ENCODE measurements at places on chromosomes 12 and 14.

- no peak for DNase-seq
Measured at GRCh38 chr12:64016521-64016920, 172.0 kb downstream of the SRGAP1 start.

GRCh38 chr14:102937331-102938175, 15.1 kb downstream of the AMN start:
- no peak for DNase-seq

GRCh38 chr12:88339254-88339949, 197.3 kb downstream of the TMTC3 start:
- DNase-seq: peak; percentile 86

DNA sequence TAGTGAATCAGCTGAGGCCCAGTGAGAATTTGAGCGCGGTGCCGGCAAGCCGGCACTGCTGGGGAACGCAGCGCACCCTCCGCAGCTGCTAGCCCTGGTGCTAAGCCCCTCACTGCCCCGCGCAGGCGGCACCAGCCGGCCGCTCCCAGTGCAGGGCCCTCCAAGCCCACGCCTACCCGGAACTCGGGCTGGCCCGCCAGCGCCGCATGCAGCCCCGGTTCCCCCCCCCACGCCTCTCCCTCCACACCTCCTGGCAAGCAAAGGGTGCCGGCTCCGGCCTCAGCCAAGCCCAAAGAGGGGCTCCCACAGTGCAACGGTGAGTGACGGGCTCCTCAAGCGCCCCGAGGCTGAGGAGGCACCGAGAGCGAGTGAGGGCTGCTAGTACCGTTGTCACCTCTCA, 54.5 kb upstream of the VASH1 start:
- DNase-seq: no peak

GRCh38 chr12:70948976-70949336, 28.4 kb upstream of the PTPRR start:
- DNase-seq: no peak

DNA sequence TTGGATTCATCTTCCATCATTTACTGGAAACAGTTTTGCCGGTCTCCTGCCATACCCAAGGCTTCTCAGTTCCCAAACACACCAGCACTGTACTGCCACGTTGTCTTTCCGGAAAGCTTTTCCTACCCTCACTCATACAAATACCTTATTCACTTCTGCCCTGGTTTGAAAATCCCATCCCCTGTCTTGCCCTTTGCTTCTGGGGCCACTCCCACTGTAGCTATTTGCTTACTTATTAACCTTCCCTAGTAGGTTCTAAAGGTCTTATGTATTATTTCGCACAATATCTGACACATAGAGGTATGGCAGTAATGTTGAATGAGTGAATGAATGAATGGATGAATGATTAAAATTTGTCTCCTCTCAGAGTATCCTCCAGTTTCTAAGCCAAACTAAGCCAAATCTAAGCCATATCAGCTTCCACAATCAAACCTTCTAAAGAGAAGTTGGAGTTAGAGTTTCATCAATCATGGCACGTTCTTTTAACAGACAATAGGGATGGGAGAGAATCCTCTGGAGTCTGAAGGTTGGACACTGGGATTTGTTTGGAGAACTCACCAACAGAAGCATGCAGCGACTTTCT, 18.6 kb downstream of the TSPAN8 start:
- no peak for DNase-seq

DNA sequence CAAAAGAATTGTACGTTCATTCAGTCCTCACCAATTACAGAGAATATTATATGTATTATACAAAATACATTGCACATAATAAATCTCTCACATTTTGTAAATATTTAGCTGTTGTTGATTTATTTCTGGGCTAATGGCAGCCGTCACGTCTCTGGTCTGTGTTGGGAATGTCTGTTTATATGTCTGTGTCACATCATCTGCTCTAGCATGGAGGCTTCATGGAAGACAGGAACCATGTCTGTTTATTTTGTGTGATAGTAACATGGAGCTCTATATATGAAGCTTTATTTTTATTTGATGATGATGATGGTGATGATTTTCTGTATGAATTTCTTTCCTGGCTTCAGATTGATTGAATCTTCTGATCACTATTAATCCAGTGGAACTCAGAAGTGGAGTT, 138.4 kb downstream of the RAD51B start:
- DNase-seq: no peak

DNA sequence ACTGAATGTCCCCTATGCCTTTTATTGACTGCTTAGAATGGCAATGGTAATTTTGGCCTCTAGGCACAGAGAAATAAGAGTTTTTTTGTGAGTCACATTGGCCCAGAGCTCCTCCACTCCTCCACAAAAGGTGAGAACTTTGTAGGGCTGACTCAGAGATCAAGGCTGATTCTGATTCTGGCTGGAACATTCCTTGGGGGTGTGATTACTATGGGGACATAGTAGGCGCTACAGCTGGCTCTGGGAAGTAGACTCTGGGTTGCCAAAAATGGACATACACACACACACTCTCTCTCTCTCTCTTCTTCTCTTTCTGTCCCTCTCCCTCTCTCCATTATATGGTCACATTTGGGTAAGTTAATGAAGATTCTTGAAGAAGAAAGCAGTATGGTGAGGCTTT, 174.6 kb upstream of the DDHD1 start:
- peak; percentile 65 for DNase-seq

- no peak for DNase-seq
Measured at GRCh38 chr14:35632271-35632670, 98.3 kb downstream of the INSM2 start.

GRCh38 chr14:57478050-57478449, 15.6 kb downstream of the CCDC198 start:
- DNase-seq: no peak

DNA sequence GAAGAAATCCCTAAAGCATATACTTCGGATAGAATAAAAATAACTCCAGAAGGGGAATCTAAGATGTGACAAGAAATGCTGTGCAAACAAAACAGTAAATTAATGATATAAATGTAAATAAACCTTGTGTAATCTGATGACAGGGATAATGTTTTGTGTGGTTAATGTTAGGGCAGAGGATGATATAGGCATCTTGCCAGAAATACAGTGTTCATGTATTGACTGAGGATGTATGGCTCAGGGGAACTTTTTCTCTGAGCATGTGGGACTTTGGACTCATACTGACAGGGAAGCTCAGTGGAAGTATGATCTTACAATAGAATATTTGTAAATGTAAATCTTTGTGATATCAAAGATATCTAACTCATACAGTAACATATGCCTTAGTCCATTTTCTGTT, 420.2 kb downstream of the TMTC2 start:
- no peak for DNase-seq

- peak; percentile 39 for DNase-seq
Measured at GRCh38 chr12:18576648-18577047, 161.2 kb downstream of the PLCZ1 start.

GRCh38 chr12:87163122-87163521, 866.1 kb downstream of the C12orf50 start:
- DNase-seq: no peak

DNA sequence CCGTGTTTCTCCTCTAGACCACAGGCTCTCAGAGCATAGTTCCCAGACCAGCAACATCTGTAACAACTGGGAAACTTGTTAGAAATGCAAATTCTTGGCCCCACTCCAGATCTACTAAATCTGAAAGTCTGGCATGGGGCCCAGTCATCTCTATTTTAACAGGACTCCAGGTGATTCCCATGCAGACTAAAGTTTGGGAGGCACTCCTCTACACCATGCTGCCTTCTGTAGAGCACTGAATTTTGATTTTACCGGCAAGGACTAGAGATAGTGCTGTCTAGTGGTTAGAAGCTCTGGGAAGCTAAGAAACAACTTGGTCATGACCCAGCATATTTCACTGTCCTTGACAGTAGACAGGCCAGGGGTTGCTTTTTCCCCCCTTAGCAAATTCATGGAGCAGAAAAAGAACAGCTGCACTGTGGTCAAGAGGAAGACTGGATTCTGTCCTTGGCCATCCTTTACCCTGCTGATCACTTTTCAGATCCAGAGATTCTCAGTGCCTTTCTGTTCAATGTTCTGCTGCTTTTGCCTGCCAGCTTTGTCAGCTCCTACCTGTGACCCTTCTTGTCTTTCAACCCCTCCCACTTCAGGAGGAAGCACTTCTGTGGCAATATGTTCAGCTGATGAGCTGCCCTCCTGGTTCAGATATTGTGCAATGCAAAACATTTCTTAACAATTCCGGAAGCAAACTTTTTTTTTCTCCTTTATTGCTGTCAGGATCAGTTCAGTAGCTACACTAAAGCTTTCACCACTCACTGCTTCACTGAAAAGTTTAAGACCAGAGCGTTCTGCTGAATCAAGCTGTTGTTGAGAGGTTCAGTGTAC, 133.8 kb upstream of the NUDT4 start:
- peak; percentile 57 for DNase-seq

DNA sequence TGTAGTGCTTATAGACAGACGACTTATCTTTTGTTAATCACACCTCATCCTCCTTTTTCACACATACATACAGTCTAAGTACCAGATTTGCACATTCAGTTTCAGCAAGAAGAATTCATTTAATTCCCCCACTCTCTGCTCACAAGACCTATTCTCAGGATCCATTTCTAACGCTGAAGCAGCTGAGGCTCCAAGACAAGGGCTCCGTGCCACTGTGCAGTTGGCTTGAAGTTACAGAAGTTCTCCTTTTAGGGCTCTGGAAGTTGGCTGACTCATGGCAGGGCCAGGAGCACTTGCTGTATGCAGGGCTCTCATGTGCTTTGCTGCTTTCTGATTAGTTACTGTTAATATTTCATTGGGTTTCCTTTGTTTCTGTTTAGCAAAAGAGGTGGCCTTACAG, 1566.9 kb upstream of the TMEM132C start:
- DNase-seq: no peak

DNA sequence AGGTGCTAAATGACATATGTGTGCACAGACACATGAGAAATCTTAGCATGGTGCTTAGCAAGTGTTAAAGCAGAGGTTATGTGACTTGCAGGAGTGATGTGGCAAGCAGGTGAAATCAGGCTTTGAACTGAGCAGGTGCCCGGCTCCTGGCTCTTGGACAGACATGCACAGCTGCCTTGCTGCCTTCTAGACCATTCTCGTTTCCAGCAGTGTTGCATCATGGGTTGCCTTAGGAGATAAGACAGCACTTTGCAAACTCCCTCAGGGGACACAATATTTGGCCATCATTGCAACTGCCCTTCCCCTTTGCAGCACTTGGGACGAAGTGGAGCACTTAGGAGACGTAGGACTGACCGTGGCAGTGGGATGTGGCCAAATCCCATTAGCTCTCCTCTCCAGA, 17.2 kb upstream of the GSC start:
- DNase-seq: no peak

DNA sequence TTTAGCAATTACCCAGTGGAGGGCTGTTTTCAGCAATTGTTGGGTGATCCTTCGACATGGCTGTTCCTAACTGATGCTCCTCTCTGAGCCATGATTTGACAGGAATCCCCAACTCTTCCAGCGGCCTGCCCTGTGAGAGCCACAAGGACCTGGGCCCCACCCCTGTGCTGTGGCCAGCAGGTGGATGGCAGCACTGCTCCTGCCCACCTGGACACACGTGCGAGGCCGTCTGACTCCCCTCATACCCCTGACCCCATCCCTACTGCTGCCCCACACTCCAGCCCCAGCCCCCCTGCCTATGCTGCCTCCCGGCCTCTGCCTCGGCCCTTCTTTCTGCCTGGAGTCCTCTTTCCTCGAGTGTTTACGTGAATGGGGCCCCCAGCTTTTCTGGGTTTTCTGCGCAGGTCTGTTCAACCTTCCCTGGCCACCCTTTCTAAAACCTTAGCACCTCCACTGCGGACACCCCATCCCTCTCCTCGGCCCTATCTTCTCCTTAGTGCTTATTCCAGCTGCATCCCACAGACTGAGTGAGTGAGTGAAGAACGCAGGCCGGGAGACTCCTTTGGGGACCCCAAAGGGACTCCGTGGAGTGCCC, 111.4 kb downstream of the DICER1 start:
- no peak for DNase-seq

DNA sequence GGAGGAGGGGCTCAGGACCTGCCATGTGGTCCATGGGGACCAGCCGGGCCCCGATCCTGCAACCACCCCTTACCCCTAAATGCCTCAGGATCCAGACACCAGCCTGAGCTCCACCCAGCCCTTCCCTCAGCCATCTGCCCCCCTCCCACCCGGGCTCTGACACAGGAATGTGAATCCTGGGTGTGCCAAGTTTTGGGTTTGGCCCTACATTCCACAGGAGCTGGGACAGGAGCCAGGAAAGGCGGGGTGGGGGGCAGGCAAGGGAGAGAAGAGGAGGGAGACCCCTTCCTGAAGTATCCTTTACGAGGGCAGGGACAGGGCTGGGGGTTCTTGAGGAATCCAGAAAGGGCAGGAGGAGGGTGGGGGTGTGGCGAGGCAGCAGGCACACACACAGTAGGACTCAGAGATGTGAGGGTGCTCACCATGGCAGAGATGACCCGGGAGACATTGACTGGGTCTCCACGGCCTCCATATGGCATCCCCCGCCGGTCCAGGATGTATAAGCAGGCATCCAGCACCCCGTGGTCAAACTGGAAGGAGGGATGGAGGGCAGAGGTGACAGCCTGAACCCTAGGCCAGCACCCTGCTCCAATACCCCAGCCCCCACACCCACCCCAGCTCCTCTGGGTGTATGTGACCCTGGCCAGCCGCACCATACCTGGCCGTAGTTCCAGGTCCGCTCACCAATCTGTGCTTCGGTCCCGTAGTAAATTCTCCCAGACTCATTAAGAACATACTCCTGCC, 3.5 kb downstream of the TGM1 start:
- no peak for DNase-seq

DNA sequence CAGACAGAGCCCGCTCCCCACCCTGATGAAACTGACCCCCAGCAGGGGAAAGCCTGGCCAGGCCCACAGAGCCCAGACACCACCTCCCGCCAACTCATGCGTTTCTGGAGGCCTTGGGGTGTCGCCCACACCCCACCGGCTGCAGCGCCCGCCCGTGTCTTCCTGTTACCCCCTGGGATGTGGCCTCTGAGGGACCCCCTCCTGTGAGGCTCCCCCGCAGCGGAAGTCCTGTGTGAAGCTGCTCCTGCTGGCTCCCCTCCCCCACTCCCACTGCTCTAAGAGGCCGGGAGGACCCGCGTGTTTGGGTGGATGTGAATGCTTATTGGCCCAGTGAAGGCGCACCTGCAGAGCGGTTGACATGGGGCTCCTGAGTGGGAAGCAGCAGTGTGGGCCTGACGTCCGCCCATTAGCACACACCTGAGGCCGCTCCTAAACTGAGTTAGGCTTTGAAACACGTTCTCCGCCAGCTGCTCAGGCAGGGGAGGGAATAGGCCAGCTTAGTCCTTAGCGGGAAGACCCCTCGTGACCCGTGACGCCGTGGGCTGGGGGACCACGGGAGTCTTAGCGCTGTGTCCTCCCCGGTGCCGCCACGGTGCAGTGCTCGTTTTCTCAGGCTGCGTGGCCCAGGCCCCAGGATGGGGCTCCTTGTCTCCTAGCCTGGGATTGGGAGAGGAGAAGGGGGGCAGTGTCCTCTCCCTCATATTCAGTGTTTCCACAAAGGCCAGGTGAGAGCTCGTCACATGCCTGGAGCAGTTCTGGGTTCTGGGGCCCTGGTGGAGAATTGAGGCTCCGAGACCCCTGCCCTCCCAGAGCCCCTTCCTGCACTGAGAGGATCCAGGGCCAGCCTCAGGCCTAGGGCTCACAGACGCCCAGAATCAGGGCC, 323.4 kb upstream of the SFSWAP start:
- DNase-seq: no peak

- no peak for DNase-seq
Measured at GRCh38 chr12:116568203-116568602, 9.0 kb downstream of the MAP1LC3B2 start.

GRCh38 chr12:12645485-12645884, 33.8 kb downstream of the CREBL2 start:
- peak; percentile 71 for DNase-seq
